ENCODE measurements at places on chromosomes 3 and 15. TPM values are rescaled to one million over a fixed set of nuclear protein-coding genes. Genes with fewer than 3 reads are reported as not detected.

LMAN1L gene
- not detected for total RNA-seq

PP2D1 gene
- not detected for total RNA-seq

- no peak for DNase-seq
These were observed 223.1 kb downstream of the ITPR1 start for GRCh38 chr3:4716266-4716665.

GRCh38 chr3:66483006-66483405 lies 17.8 kb downstream of the LRIG1 start:
- DNase-seq = no peak

GRCh38 chr3:35088943-35089342 lies 550.4 kb upstream of the ARPP21 start:
- no peak for DNase-seq

GRCh38 chr3:4841225-4841624 lies 138.0 kb upstream of the BHLHE40 start:
- DNase-seq = no peak

Measured in kidney (tissue), 22 donors.